ENCODE measurements at places on chromosomes 13 and 19.

DNA sequence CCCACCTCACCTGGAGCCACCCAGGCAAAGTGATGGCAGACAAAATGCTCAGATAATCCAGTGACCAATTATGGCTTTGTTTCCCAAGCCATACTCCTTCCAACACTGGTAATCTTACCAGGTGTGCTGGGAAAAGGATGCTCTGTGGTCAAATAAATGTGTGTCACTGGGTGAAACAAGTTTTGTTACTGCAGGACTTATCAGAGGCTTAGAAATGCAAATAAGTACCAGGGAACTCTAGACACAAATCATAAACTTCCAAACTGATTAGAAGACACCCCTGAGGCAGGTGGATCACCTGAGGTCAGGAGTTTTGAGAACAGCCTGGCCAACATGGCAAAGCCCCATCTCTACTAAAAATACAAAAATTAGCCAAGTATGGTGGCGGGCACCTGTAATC lies 26.4 kb downstream of the PIN1 start:
- DNase-seq, result no peak

- DNase-seq, result no peak
Observed at GRCh38 chr13:72379581-72379980, 347.8 kb downstream of the MZT1 start.

DNA sequence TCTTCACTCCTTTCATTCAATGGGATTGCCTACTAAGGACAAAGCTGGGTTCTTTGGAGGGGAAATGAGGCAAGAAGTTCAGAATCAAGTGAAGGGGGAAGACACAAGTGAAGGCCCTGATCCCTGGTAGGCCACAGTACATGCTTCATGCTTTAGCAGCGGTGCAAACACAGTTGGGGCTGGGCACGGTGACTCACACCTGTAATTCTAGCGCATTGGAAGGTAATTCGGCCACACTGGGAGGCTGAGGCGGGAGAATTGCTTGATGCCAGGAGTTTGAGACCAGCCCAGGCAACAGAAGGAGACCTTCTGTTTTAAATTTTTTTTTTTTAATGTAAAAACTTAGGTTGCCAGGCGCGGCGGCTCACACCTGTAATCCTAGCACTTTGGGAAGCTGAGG lies 23.4 kb upstream of the GATAD2A start:
- DNase-seq, result no peak

- no peak for DNase-seq
Observed at GRCh38 chr13:64633948-64634347, 2596.2 kb downstream of the PCDH9 start.

DNA sequence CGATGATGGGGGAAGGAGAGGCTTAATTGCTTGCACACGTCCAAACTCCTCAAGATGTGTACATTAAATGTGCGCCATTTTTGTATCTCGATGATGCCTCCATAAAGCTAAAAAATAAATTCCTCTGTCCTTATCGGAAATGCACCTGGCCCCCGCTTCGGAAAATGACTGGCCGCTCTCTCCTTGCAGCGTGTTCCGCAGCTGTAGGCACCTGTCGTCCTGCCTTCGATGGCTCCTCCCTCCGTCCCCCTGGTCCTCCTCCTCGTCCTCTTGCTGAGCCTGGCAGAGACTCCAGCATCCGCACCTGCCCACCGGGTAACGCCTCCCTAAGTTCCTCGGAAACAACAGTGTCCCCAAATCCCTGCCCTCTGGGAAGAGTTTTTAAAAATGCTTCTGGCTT lies 1.1 kb downstream of the GALP start:
- DNase-seq, result no peak

DNA sequence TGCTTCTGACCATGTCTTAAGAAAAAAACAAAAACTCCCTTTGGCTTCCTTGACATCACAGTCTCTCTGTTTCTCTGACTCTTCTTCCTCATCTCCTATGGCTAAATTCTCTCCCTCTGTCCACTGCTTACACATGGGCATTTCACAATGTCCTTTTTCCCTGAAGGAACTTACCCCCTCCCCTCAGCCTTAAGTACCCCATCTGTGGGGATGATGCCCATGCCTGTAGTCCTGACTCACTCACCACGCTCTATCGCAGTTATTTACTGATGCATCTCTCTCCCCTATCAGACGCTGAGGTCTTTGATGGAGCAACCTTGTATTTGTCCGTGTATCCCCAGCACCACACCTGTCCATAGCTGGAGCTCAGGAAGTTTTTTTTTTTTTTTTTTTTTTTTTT lies 32.4 kb downstream of the ACTN4 start:
- no peak for DNase-seq

DNA sequence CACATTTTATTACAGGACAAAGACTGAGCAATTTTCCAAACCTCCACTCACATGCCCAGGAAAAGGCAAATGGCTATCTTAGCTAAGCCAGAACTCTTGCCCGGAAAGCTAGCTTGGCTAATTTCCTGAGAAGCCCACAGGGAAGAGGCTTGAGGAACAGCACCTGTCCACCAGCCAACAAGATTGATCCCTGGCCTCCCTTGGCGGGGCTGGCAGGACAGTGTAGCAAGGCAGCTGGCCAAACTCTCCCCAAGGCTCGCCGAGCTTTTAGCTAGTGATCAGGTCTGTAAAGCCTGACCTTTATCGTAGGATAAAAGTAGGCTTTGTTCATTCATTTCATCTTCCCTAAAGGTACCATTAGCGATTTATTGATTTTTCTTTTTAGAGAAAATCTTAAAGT lies 101.4 kb downstream of the UQCRFS1 start:
- no peak for DNase-seq

DNA sequence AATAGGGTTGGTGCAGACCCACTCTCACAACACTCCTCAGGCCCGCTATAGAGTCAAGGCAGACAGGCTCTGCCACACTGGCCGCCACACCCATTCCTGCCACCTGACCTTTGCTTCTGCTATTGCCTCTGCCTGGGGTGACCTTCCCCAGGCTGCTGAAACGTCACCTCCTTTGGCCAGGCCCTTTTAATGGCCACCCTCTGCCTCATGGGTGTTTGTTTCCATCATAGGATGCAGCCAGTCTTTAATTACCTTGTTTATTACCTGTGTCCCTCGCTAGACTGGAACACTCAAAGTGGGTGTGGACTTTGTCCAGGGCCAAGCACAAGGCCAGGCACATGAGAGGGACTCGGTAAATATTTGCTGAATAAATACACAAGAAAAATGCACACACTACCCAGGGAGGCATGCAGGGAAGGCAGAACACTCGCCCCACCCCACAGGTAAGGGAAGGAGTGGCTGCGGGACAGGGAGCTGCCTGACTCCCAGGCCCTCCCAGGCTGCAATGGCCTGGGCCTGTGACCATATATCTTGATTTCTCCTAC lies 3.2 kb downstream of the LSM4 start:
- DNase-seq, result no peak

GRCh38 chr19:42140125-42140754 lies 8.0 kb upstream of the POU2F2 start:
- DNase-seq, result no peak

- DNase-seq, result no peak
Observed at GRCh38 chr19:18682807-18683108, 722 bp upstream of the CRTC1 start.

GRCh38 chr19:49809160-49809940 lies 3.7 kb downstream of the FUZ start:
- no peak for DNase-seq

GRCh38 chr19:927780-928401 lies 2.1 kb downstream of the ARID3A start:
- DNase-seq, result no peak

GRCh38 chr13:33862016-33862415 lies 44.1 kb downstream of the RFC3 start:
- no peak for DNase-seq

DNA sequence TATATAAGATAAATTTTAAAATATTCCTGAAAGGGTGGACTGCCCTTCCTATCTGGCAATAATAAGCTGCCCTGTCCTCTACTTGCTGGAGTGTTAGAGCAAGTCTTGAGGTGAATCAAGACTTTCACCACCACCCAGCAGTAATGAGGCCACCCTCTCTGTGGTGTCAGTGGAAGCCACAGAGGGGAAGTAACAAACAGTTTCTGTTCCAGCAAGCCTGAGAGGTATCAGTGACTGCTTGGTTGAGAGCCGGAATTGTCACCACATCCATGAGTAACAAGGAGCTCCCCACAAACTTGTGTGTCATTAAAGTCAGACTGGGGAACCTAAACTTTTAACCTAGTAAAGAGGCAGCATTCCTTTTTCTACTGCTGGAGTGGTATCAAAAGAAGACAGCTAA lies 532.7 kb upstream of the SPRY2 start:
- DNase-seq, result no peak

DNA sequence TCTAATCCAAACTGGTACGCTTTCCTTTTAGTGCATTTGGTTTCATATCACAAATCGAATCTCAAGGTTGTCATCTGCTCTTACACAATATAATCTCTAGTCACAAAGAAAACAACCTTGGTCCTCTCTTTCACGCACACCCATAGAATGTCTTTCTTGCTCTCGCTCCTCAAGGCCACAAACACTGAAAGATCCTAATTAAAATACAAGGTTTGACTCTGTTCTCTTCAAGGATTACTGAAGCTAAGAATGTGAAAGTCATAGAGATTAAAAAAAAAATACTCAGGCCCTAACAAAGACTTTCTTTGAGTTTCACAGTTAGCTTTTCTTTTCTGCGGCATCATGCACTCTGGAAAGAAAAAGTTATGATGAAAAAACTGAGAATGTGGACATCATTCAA lies 891.5 kb downstream of the EFNB2 start:
- no peak for DNase-seq
